ENCODE measurements at places on chromosomes 3 and 15.

DNA sequence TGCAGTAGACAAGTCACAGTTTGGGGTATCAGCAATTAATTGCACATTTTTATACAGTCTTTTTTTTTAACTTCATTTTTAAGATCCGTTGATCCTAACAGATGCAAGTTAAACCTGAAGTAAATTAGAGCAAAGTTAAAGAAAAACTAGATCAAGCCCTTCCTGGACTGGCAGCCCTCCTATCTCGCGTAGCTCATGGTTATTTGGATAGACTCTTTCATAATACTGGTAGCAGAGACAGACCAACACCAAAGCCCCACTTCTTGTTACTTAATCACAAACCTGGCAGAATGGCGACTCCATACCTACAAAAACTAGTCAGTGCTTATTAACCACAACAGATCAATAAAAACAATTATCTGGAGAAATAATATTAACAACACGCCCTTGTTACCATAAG, 26.8 kb downstream of the SOX2 start:
- no peak for DNase-seq

- DNase-seq = no peak
These were observed 6.7 kb upstream of the NSMCE3 start for GRCh38 chr15:29276366-29276765.

DNA sequence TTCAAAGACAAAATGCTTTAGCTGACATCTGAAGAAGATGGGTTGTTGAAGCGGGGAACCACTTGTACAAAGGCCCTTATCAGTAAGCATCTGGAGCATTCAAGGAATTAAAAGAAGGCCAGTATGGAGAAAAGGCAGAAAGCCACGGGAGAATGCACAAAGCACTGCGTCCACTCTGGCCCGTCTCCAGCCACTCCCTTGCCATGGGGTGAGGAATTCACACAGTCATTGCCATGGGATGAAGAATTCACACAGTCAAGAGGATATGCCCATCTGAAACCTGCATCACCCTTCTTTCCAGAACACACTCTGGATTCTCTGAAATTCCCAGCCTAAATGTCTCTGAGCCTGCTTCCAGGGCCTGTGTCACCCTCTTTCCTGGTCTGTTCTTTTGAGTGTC, 26.7 kb upstream of the STAG1 start:
- DNase-seq = no peak

DNA sequence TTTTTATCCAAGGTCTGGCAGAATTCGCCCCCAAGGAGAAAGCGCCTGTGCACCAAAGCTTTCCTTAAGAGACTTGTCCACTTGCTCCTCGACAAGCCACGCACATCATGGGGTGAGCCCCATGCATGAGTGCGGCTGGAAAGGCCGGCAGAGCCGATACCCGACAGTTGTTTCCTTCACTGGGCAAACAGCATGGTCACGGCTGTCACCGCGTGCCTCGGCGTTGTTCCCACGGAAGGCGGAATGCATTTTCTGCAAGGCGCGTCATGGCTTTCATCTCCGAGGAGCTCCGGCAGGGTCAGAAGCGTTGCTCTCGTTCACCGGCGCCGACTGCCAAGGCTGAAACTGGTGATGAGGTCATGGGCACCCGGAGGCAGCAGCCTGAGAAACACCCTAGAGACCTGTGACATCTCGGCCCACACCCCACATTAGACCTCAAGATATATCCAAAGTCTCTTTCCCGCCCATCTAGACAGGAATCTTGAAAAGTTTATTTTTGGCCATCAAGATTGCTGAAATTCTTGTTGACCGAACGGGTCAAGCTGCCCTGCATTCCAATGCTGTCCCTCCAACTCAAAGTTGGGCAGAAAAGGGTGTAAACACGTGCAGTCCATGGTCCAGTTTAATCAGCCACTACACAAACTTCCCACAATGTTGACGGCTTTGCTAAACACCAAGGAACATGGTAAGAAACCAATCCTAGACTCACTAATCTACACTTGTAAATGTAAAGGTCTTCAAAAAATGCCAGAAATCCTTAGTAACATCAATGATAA, 604 bp upstream of the TJP1 start:
- no peak for DNase-seq

- no peak for DNase-seq
These were observed 40.7 kb upstream of the SCN5A start for GRCh38 chr3:38690185-38690584.

GRCh38 chr15:82393671-82394070, 35.9 kb upstream of the GOLGA6L9 start:
- DNase-seq = no peak

DNA sequence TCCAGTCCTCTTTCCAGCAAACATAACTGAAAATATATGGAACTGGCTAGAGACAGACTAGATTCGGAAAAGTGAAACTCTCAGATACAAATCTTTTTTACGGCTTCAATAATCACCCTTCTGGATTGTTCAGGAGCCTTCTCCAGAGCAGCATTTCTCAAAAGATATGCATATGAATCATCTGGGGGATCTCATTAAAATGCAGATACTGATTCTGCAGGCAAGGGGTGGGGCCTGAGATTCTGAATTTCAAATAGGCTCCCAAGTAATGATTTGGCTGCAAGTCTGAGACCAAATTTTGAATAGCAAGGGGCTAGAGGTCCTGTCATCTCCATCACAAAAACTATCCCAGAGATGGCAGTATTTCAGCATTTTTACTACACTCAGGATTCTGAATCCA, 165.4 kb downstream of the CTNNB1 start:
- no peak for DNase-seq

GRCh38 chr15:42576040-42576594, 711 bp downstream of the STARD9 start:
- DNase-seq = no peak

DNA sequence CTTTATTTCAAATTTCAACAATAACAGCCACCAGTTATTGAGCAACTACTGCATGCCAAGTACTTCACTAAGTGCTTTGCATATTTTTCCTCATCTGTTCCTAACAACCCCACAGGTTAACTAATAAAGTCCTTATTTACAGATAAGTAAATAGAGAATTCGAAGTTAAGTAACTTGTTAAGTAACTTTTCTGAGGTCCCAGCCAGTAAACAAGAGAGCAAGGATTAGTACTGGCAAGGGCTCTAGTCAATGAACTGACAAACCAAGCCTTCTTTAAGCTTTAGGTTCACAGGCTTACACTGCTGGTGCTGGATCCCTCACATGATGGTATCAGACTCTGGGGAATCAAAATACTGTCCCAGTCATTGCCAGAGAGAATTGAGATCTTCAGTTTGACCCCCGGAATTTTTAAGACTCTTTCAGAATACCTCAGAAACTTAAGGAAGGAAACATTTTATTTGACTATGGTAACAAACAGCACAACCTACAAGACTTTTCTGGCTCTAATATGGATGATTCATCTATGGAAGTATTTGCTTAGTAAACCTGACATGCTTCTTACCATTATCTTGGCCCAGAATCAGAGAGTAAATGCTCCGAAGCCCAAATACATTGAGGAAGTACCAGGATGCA, 16.5 kb downstream of the EMC3 start:
- DNase-seq = no peak

GRCh38 chr3:112437146-112438022, 61.9 kb downstream of the BTLA start:
- no peak for DNase-seq

DNA sequence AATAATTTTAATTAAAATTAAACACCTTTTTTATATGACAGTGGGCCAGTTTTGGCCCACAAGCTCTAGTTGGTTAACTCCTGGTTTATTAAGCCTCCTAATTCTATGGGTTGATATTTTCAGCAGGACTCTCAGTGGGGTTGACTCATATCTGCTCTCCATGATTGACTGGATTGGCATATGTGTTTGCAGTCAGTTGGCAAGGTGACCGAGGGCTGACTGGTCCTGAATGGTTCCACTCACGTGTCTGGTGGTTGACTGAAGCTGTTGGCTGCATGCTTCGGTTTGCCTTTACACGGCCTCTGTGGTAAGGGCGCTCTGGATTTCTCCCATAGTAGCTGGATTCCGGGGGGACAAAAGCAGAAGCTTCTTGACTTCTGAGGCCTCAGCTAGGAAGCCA, 65.3 kb upstream of the ZNF280D start:
- no peak for DNase-seq

DNA sequence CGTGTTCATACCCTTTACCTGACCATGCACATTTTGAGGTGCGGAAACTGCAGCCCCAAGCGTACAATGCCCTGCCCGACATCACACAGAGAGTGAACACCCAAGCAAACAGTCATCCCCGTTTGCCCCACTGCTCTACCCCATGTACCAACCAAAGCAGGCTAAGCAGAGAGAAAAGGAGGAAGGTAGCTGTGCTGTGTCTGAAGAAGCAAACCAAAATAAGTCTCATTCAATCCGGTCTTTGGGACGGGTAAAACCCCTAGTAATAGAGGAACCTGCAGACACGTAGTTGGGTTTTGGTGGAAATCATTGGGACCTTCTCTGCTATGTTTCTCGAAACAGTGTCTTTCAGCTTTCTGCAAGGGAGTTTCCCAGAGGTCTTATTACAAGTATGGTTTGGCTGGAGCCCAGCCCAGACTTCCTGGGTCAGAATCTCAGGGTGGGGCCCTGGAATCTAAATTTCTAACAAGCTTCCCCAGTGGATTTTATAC, 164.6 kb upstream of the HES1 start:
- peak; percentile 37 for DNase-seq

DNA sequence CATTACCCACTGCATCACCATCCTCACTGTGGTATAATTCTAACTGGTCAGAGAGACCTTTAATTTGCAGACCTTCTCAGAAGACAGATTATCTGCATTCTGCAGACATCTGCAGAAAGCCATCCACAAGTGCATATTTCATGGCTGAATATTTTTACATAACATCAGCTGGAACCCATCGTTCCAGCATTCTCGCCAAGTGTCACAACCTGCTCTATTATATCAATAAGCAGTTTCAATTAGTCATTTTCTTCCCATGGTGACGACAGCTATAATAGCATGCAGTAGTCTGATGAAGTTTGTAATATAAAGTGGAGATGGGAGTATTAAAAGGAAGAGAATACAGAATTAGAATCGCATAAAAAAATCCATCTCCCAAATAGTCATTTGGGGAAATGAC, 334.7 kb downstream of the FHIT start:
- no peak for DNase-seq

- DNase-seq = no peak
These were observed 67.1 kb upstream of the AKAP13 start for GRCh38 chr15:85313339-85313738.

DNA sequence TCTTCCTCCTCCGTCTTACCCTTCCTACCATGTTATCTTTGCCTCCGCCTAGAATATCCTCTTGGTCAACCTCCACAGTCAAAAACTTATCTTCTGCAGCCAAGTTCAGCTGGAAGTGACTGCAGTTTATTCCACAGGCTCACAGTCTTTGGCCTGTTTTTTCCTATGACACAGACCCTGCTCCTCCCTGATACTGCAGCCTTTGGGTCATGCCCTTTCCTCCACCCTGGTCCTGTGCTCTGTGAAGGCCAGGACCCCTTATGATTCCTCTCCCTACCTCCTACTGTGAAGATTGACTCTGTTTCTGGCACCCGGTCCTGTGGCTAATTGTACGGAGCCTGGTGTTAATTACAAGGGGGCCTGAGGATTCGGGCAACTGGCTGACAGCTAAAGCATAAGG, 49.3 kb upstream of the SCN5A start:
- DNase-seq = no peak

GRCh38 chr15:38961931-38962330, 397.3 kb upstream of the RASGRP1 start:
- DNase-seq = no peak

DNA sequence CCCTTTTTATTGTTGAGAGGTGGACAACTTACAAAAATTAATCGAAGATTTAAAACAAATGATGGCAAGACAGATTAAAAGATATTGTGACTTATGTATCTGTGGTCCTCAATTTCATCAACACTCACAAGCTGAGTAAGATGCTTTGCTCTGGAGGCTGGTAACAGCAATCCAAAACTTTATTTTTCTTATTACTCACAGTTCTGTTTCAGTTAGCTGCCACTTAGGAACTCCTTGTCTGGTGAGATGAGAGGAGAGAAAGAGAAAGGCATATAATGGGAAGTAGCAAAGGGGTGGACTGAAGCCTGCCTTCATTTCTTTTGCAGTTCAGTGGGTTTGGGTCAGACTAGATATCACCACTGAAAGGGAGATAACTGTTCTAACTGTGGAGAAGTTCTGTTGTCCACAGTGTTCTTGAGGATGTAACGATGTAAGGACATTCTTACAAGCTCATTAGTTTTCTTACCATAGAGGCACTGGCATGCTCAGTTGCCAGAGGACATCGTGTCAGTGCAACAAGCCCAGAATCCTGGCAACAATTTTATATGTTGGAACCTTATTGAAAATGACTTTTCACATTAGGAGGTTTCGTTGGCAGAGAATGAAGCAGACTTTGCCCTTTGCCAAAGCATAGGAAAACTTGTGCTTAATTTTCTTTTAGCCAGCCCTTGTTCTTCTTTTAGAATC, 93.6 kb downstream of the PLCL2 start:
- DNase-seq = no peak

DNA sequence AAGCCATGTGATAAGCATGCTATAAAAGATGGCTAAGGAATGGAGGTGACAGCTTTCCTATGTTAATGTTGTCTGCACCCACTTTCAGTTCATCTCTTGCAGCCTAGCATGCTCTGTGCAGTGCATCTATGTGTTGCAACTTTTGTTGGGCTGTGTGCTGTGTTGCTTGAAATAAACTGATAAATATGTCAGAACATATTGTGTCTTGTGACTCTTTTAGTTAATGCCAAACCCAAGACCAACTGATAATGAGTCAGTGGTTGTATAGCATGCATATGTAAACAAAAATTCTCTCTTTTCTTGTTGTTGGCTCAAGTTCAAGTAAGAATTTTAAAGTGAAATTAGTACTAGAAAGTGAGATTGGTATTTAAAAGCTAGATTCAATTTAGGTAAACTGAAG, 37.0 kb upstream of the SCN10A start:
- DNase-seq = no peak

GRCh38 chr3:36911990-36912804, 32.7 kb downstream of the TRANK1 start:
- no peak for DNase-seq

- DNase-seq = no peak
These were observed 5.9 kb upstream of the FBXL2 start for GRCh38 chr3:33271324-33271723.

GRCh38 chr3:135802171-135802570, 163.4 kb upstream of the PPP2R3A start:
- no peak for DNase-seq
